Mesenteric fat pad (tissue), 1 donor: ENCODE measurements at places on chromosomes 4 and X. TPM values are rescaled to one million over a fixed set of nuclear protein-coding genes. Genes with fewer than 3 reads are reported as not detected.

Gene SPRY1
- total RNA-seq = 343 TPM

Gene NLGN4X
- 8.4 TPM for total RNA-seq

Gene TEX13D
- not detected for total RNA-seq

Gene RPS6KA6
- total RNA-seq = 0.39 TPM

Gene ANAPC10
- total RNA-seq = 18.6 TPM

Gene CWH43
- total RNA-seq = not detected

Gene GAGE12J
- not detected for total RNA-seq

Gene SPARCL1
- total RNA-seq = 302 TPM

Gene PCSK1N
- total RNA-seq = not detected

Gene SLITRK4
- total RNA-seq = 1.5 TPM

Gene HSFX2
- total RNA-seq = not detected

Gene FOXP3
- total RNA-seq = not detected

Gene MAPK10
- 38.9 TPM for total RNA-seq

Gene GPRASP2
- 5.5 TPM for total RNA-seq

Gene GNRHR
- not detected for total RNA-seq

Gene CENPVL1
- total RNA-seq = not detected

Gene GPRASP1
- total RNA-seq = 4.0 TPM

Gene ENOPH1
- total RNA-seq = 21.2 TPM

Gene SRPK3
- 0.74 TPM for total RNA-seq

Gene ODAM
- not detected for total RNA-seq

Gene CRLF2
- total RNA-seq = 0.22 TPM

Gene ZNF157
- not detected for total RNA-seq

Gene TLR6
- total RNA-seq = 7.3 TPM

Gene TREX2
- total RNA-seq = 0.80 TPM

Gene USP17L19
- not detected for total RNA-seq

Gene RASSF6
- total RNA-seq = not detected

Gene NFKB1
- total RNA-seq = 55.5 TPM

Gene TIGD4
- not detected for total RNA-seq

Gene TCEAL7
- 2.4 TPM for total RNA-seq

Gene GPM6B
- 2.3 TPM for total RNA-seq
